Astrocyte (in vitro differentiated cells and primary cell): ENCODE measurements at places on chromosomes 7 and 10. TPM values are rescaled to one million over a fixed set of nuclear protein-coding genes. Genes with fewer than 3 reads are reported as not detected.

Gene ARF5
- 105 and 111 TPM in 2 replicates for total RNA-seq

Gene RET
- total RNA-seq: 0.79 and 1.1 TPM in 2 replicates

Gene ASIC3
- 3.9 and 5.9 TPM in 2 replicates for total RNA-seq

Gene NEBL
- 3.7 and 6.0 TPM in 2 replicates for total RNA-seq

Gene HGF
- total RNA-seq: not detected in 2 replicates

Gene SFMBT2
- total RNA-seq: 3.9 and 5.0 TPM in 2 replicates

Gene HOXA5
- total RNA-seq: not detected in 2 replicates

Gene DEPP1
- total RNA-seq: 6.6 and 8.0 TPM in 2 replicates

Gene MLXIPL
- 0.41 TPM in 1 of 2 replicates, not detected in the other for total RNA-seq

- peak; percentile 50 for DNase-seq
These were observed 167.0 kb upstream of the PITRM1 start for GRCh38 chr10:3339531-3339950.

DNA sequence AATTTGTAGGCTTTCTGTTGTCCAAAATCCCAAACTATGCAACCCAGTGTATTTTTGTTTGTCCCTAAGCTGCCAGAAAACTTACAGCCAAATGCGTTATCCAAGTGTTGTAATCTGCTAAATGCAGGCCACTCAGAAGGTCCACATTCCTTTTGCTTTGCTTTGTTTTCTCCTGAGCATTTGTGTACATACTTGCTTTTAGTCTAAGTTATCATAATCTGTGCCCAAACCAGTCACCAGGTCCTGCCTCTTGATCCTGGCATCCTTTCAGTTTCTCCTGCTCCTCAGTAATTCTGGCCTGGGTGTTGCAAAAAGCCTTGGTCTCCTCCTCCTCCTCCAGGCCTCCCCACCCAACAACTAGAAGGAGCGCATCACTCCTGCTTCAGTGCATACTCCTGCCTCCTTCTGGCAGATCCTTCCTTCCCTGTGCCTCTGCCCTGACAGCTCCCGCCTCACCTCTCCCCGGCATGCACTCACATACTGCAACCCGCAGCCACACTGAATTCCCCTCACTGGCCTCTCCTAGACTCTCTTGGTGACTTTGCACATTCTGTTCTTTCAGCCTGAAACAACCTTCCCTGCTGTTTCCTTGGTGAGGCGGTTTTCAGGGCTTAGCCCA lies 2.3 kb downstream of the DENND2A start:
- DNase-seq: peak; percentile 42

DNA sequence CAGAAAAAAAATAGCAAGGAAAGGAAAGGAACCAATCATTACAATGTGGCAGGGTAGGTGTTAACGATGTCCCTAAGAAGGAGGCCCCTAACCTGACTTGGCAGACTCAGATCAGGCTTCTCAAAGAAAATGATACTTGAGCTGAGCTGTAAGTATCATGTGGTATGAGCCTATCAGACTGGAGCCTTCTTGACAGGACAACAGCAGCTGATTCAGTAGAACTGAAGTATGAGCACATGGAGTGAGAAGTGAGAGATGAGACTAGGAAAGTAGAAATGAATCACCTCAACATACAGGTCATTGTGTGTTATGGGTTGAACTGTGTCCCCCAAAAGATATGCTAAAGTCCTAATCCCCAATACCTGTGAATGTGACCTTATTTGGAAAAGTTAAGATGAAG lies 66.3 kb downstream of the MTERF1 start:
- no peak for DNase-seq

- DNase-seq: no peak
These were observed 800.9 kb upstream of the MBL2 start for GRCh38 chr10:53573498-53573897.

GRCh38 chr10:77977934-77978333 lies 51.4 kb upstream of the DLG5 start:
- DNase-seq: no peak

DNA sequence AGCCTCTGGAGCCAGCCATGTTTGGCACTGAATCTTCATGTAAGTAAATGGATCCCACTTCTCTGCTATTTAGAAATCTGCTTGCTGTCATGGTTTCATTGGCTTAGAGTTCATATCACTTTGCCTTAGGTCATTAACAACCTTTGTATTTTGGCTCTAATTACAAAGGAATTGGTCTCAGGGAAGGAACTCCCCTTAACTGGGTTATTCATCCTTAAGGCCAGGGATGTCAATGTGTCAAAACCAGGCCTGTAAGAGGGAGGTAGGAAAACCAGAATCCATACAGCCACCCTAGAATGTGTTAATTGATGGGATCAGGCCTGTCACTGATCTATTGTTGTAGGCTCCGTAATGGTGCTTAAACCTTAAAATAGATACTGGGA lies 67.3 kb downstream of the ST7 start:
- no peak for DNase-seq

DNA sequence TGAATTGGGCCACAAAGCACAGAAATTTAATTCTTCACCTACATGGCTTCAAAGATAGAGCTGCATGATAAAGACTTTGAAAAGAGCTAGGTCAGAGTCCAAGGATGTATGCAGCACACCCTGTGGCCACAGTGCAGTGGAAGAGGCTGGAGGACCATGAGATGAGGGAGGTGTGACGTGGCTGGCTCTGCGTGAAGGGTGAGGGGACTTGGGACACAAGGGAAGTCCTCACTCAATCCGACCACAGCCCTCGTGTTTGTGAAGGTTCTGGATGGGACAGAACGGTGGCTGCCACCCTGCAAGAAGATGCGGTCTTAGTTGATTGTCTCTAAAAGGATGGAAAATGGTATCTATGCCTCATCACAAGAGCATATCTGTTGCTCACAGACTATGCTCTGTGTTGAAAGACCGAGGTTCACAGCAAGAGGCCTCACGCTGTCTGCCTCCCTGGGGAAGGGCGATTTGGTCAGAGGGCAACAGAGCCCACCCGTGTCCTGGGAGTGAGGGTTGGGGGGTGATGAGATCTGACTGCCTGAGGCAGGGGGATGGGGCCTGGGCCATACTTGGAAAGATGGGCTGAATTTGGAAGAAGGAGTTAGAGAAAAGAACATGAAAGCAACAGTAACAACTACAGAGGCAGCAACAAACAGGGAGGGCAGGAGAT lies 174.4 kb upstream of the SHH start:
- DNase-seq: no peak

DNA sequence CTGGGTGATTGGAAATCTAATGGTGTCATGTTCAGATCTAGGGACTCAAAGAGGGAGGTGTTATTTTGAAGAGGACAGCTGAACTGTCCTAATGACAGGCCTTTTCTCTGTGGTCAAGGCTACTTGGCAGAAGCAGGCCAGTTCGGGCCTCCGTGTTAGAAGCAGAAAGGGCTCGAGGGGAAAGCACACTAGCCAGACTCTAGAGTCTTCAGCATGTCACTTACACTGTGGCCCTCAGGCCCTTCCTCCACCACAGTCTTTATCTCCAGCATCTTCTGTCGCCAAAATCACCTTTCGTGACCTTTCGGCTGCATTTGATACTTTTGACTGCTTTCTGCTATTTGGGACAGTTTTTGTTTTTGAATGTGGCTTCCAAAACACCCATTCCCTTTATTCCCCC lies 123.3 kb downstream of the CNNM2 start:
- DNase-seq: no peak

DNA sequence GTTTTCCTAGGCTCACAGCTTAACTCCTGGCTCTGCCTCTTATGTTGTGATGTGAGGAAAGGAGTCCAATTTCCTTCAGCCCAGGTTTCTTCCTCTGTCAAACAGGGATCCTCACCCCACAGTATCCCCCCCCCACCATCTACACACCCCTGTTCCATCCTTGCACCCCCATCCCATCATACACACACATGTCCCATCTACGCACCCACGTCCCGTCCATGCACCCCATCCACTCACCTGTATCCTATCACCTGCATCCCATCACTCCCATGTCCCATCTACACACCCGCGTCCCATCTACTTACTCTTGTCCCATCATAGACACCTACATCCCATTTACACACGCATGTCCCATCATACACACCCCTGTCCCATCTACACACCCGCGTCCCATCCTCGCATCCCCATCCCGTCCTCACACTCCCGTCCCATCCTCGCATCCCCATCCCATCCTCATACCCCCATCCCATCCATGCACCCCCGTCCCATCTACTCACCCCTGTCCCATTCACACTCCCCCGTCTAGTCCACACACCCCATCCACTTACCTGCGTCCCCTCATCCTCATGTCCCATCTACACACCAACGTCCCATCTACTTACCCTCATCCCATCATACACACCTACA lies 117.3 kb downstream of the TRRAP start:
- no peak for DNase-seq

GRCh38 chr7:37942934-37943610 lies 22.6 kb downstream of the EPDR1 start:
- peak; percentile 62 for DNase-seq

GRCh38 chr7:19772841-19773760 lies at the start of gene TMEM196:
TSS of gene TMEM196 (minus strand) at chr7:19773617. CDS start at chr7:19772696, 921 bp downstream.
- peak; percentile 42 for DNase-seq

- DNase-seq: no peak
These were observed 86.0 kb upstream of the FAM20C start for GRCh38 chr7:106356-106755.

GRCh38 chr7:31651234-31652062 lies 35.6 kb upstream of the PPP1R17 start:
- no peak for DNase-seq

- no peak for DNase-seq
These were observed 73.2 kb downstream of the CALD1 start for GRCh38 chr7:134852625-134853024.

DNA sequence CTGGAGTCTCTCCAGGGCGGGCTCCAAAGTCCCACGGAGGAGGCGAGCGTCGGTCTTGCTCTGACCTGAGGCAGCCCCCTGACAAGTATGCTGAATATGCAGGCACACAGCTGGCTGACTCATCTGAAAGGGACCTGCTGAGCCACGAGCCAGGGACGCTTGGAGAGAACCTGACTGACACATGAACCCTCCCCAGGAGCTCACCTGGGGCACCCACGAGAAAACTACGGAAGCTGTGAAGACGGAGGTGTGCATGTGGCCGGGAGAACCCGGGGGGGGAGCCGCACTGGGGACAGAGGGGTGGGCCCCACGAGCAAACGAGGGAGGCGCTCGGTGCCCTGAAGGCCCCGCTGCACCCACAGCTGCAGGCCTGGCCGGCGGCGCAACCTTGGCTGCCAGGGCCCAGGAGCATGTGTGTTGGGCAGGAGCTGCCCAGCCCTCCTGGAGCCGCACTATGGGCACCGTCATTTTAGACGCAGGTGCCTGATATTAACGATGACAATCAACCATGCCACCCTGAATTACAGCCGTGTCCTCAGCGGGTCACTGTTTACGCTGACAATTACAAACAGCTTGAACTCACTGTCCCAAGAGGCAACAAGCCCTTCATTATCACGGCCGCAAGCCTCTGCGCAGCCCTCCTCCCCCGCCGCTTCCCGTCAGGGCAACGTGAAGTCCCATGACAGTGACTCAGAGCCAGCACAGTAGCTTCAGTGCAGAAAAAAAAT lies 64.7 kb downstream of the DIP2C start:
- DNase-seq: peak; percentile 88

DNA sequence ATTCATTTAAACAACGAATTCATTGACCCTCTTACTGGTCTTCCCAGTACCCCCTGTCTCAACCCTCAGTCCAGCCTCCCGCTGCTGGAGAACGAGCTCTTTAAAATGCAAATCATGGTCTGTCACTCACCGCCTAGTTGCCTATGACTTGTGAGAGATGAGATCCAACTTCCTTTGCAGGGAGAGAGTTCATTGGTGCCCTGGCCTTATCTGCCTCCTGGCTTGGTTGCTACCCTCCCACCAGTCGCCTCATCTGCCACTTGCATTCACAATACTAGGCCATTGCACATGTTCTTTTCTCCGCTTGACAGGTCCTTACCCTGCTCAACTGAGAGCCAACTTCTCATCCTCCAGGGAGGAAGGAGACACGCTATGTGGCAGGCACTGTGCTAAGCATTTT lies 54.0 kb upstream of the MXI1 start:
- DNase-seq: no peak

- no peak for DNase-seq
These were observed 634 bp upstream of the OR9A4 start for GRCh38 chr7:141915565-141915964.

- no peak for DNase-seq
These were observed 64.3 kb upstream of the MDFIC start for GRCh38 chr7:114857605-114858004.

GRCh38 chr10:110923856-110924493 lies 4.6 kb downstream of the SHOC2 start:
- DNase-seq: no peak

DNA sequence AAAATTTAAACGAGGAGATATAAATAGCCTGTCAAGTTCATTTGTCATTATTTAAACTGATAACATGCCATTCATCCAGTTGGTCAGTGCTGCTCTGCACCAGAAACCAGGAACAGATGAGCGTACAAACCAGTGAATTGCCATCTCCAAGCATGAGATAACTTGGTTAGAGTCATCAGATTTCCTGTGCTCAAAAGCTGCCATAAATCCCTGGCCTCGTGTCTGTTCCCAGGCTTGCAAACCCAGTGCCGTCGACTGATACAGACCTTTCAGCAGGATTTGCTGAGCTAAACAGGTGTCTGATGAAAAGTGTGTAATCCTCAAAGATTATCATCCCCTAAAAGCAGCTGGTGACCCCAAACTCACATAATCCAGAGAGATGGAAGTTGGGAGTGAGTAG lies 96.0 kb upstream of the SAMD8 start:
- DNase-seq: no peak

DNA sequence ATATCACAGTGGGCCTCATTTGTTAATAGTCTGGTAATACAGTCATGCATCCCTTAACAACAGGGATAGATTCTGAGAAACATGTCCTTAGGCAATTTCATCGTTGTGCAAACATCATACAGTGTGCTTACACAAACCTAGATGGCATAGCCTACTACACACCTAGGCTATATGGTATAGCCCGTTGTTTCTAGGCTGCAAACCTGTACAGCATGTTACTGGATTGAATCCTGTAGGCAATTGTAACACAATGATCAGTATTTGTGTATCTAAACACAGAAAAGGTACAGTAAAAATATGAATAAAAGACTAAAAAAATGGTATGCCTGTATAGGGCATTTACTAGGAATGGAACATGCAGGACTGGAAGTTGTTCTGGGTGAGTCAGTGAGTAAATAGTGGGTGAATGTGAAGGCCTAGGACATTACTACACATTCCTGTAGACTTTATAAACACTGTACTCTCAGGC lies 12.0 kb upstream of the RHOBTB1 start:
- DNase-seq: peak; percentile 75

GRCh38 chr10:71218046-71218650 lies 5.8 kb downstream of the UNC5B start:
- DNase-seq: peak; percentile 79

GRCh38 chr7:9175871-9176270 lies 742.5 kb downstream of the NXPH1 start:
- no peak for DNase-seq

GRCh38 chr7:31095286-31096197 lies 43.4 kb downstream of the ADCYAP1R1 start:
- no peak for DNase-seq

- no peak for DNase-seq
These were observed 548 bp downstream of the AGAP3 start for GRCh38 chr7:151086802-151087244.

GRCh38 chr10:1486841-1487687 lies 250.3 kb downstream of the ADARB2 start:
- no peak for DNase-seq

- DNase-seq: no peak
These were observed 12.9 kb upstream of the ITGB1 start for GRCh38 chr10:32970910-32971309.
